ENCODE measurements at places on chromosomes 13 and 19. TPM values are rescaled to one million over a fixed set of nuclear protein-coding genes. Genes with fewer than 3 reads are reported as not detected.

The F10 gene
- total RNA-seq, result 13.4 TPM

The PPM1N gene
- 3.8 TPM for total RNA-seq

The SPACA4 gene
- not detected for total RNA-seq

The LAIR1 gene
- total RNA-seq, result 82.5 TPM

The HSPB6 gene
- 145 TPM for total RNA-seq

The SIGLEC9 gene
- total RNA-seq, result 3.5 TPM

The CLDN10 gene
- total RNA-seq, result 0.69 TPM

The TIMM29 gene
- 21.0 TPM for total RNA-seq

The TGDS gene
- 21.3 TPM for total RNA-seq

All from omental fat pad (tissue), 4 donors.